ENCODE measurements at places on chromosomes 7 and 10. TPM values are rescaled to one million over a fixed set of nuclear protein-coding genes. Genes with fewer than 3 reads are reported as not detected.
A peak's percentile ranks its signal among the peaks of the same experiment; 100 is the strongest.

DNA sequence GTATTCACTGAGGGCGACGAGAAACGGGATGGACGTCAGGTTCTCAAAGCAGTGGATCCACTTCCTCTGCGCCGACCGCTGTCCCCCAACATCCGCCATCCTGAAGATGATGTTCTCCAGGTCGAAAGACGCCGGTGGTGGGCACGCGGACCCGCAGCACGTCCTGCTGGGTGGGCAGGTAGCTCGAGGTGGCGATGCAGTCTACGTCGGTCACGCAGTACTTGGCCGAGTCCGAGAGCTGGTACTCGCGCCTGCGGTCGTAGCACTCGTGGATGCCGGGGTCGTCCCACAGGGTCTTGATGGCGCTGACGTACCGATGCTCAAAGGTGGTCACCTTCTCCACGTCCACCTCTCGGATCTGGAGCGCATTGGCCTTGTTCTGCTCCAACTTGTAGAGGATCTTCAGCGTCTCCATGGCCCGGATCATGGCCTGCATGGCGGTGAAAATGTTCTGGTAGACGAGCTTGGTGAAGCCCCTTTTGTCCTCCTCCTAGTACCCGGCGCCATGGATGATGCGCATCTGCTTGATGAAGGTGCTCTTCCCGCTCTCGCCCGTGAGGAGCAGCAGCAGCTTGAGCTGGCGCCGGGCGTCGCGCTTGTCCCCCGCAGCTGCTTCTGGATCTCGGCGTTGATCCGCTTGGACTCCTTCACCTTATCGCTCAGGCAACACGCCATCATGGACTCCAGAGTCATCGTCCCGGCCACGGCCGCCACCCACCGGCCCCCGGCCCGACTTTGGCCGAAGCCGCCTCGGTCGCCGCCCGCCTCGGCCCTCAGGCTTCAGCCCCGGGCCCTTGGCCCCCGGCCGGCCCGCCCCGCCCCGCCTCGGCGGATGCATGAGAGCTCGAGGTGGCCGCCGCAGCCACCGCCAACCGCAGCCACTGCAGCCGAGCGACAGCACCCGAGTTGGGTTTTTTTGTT is 122.9 kb upstream of the KCTD7 start:
- no peaks in the 10 kb centered on the region for H3K36me3 ChIP-seq
- H3K4me3 ChIP-seq, result peak overlapping the region; percentile 30
- no peak overlapping the region for H3K27ac ChIP-seq

- H3K4me1 ChIP-seq, result no peaks in the 10 kb centered on the region
- DNase-seq, result no peak
Measured at GRCh38 chr7:29091715-29092114, 54.6 kb downstream of the CPVL start.

GRCh38 chr7:28853834-28854749 is 104.0 kb downstream of the TRIL start:
- DNase-seq, result peak; percentile 87
- no peaks in the 10 kb centered on the region for H3K36me3 ChIP-seq
- H3K4me3 ChIP-seq, result peak overlapping the region; percentile 20
- H3K4me1 ChIP-seq, result no peaks in the 10 kb centered on the region
- no peaks in the 10 kb centered on the region for H3K27me3 ChIP-seq

DNA sequence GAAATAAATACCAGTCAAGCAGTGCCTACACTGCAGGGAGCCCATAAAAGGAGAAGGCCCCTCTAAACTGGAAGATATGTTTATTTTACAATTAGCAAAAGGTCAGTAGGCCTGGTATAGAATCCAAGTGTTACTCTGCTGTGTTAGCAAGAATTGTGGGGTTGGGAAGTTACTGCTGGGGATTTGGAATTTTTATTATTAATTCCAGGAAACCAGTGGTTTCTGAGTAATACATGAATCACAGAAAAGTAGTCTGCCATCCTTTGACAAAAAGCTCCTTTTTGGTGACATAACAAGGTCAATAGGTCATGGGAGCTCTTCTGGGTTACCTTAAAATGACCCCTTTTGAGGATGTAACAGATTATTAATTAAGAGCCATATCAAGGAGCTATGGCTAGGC is 67.4 kb downstream of the ZNF92 start:
- DNase-seq, result no peak
- no peaks in the 10 kb centered on the region for H3K27me3 ChIP-seq
- H3K4me3 ChIP-seq, result no peak overlapping the region

Gene HOGA1
- 15.9 TPM for polyA plus RNA-seq

- no peak overlapping the region for H3K4me3 ChIP-seq
- H3K4me1 ChIP-seq, result no peaks in the 10 kb centered on the region
- H3K27me3 ChIP-seq, result no peaks in the 10 kb centered on the region
- DNase-seq, result no peak
Measured at GRCh38 chr7:111718886-111719285, 156.6 kb upstream of the IMMP2L start.

DNA sequence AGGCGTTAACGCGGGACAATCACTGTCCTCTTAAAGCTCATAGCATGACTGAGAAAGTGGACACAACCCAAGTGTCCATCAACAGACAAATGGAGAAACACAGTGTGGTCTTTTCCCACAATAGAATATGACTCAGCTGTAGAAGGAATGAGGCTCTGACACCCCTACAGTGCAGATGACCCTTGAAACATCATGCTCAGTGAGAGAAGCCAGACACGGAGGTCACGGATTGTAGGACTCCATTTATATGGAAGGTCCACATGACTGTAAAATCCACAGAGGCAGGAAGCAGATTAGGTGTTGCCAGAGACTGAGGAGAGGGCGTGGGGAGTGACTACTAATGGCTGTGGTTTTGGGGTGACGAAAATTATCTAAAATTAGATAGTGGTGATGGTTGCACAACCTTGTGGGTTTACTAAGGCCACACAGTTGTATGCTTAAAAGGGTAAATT is 6.1 kb upstream of the NCAPG2 start:
- no peak overlapping the region for H3K4me3 ChIP-seq
- no peak overlapping the region for H3K27ac ChIP-seq
- no peaks in the 10 kb centered on the region for H3K4me1 ChIP-seq
- H3K36me3 ChIP-seq, result no peaks in the 10 kb centered on the region
- no peaks in the 10 kb centered on the region for H3K27me3 ChIP-seq

Gene LMBR1
- polyA plus RNA-seq, result 8.7 TPM

Gene BMS1
- 5.1 TPM for polyA plus RNA-seq

Gene ITGA8
- polyA plus RNA-seq, result 1.0 TPM

DNA sequence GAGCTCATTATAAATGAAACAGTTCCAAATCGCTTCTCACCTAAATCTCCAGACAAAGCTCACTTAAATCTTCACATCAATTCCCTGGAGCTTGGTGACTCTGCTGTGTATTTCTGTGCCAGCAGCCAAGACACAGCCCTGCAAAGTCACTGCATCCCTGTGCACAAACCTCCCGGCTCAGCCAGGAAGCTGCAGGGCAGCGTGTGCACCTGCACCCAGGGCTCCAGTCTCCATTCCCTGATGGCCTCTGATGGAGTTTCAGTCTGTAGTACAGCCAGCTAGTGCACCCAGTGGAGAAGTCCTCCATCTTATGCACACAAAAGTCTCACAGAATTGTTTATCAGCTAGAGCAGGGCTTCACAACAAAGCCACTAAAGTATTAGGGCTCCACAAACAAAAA is 51.1 kb upstream of the PRSS58 start:
- no peaks in the 10 kb centered on the region for H3K4me1 ChIP-seq
- H3K27me3 ChIP-seq, result no peaks in the 10 kb centered on the region
- H3K36me3 ChIP-seq, result no peaks in the 10 kb centered on the region
- no peak for DNase-seq

DNA sequence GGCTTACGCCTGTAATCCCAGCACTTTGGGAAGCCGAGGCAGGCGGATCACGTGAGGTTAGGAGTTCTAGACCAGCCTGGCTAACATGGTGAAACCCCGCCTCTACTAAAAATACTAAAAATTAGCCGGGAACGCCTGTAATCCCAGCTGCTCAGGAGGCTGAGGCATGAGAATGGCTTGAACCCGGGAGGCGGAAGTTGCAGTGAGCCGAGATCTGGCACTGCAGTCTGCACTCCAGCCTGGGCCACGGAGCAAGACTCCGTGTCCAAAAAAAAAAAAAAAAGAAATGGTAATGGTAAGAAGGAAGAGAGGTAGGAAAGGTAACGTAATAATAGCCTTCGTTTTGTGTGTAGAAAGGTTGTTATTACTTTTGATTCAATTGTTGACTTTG is 1.2 kb downstream of the HSPA14 start:
- H3K27ac ChIP-seq, result peak overlapping the region; percentile 98
- peaks cover 13% of the 10 kb centered on the region for H3K4me1 ChIP-seq
- H3K27me3 ChIP-seq, result no peaks in the 10 kb centered on the region
- peak overlapping the region; percentile 84 for H3K4me3 ChIP-seq
- peaks cover 7% of the 10 kb centered on the region for H3K36me3 ChIP-seq

GRCh38 chr7:106626376-106627164 is 34.4 kb downstream of the CCDC71L start:
- H3K4me3 ChIP-seq, result no peak overlapping the region
- peaks cover 12% of the 10 kb centered on the region for H3K4me1 ChIP-seq
- H3K27me3 ChIP-seq, result no peaks in the 10 kb centered on the region
- no peak for DNase-seq

Gene CACNA2D1
- polyA plus RNA-seq, result 0.80 TPM

GRCh38 chr7:45670227-45670626 is 96.1 kb downstream of the ADCY1 start:
- DNase-seq, result no peak
- no peaks in the 10 kb centered on the region for H3K27me3 ChIP-seq
- no peaks in the 10 kb centered on the region for H3K4me1 ChIP-seq
- H3K36me3 ChIP-seq, result no peaks in the 10 kb centered on the region
- no peak overlapping the region for H3K4me3 ChIP-seq
- H3K27ac ChIP-seq, result no peak overlapping the region

Gene TDRD1
- 0.08 TPM for polyA plus RNA-seq

DNA sequence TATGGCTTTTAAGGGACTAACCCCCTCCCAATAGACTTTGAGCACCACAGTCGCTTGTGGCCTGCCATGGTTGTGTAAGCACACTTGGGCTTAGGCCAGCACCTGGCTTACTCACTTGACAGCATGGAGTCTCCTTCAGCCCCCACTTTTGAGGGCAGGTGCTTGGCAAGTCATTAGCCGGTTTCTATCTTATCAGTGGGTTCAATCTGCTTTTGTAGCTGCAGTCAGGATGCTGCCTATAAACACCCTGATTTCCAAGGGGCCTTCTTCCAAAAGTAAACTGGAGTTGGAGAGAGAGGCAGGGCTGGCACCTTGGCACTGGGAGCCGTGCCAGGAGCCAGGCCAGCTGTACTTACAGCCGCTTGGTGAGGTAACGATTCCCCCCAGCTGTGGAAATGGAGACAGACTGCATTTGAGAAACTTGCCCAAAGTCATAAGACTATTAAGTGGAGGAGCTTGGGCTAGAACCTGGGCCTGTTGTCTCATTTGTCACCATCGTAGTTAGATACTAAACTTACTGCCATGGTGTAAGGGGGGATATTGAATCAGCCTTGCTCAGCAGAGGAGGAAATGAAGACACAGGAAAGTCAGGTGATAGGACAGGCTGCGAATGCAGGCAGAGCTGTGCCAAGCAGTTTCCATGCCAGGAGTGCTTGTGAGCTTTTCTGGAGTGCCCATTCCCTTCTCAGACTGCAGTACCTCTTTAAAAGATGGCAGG is 92.2 kb upstream of the EFCAB10 start:
- H3K4me3 ChIP-seq, result no peak overlapping the region
- no peaks in the 10 kb centered on the region for H3K36me3 ChIP-seq
- H3K27me3 ChIP-seq, result no peaks in the 10 kb centered on the region
- H3K27ac ChIP-seq, result peak overlapping the region; percentile 30

Gene PIK3CG
- 0.09 TPM for polyA plus RNA-seq

GRCh38 chr10:122308417-122309141 is 37.5 kb downstream of the BTBD16 start:
- H3K27me3 ChIP-seq, result no peaks in the 10 kb centered on the region
- peaks cover 11% of the 10 kb centered on the region for H3K4me1 ChIP-seq
- H3K4me3 ChIP-seq, result no peak overlapping the region
- H3K36me3 ChIP-seq, result no peaks in the 10 kb centered on the region
- no peak for DNase-seq

Gene CPA4
- polyA plus RNA-seq, result 8.4 TPM

- peak; percentile 47 for DNase-seq
- H3K4me3 ChIP-seq, result peak overlapping the region; percentile 71
- H3K27ac ChIP-seq, result peak overlapping the region; percentile 96
- no peaks in the 10 kb centered on the region for H3K36me3 ChIP-seq
Measured at GRCh38 chr7:138460649-138461607, 869 bp downstream of the TRIM24 start.

Gene PITX3
- not detected for polyA plus RNA-seq

GRCh38 chr7:50663396-50664102 is 98.3 kb upstream of the DDC start:
- peaks cover 20% of the 10 kb centered on the region for H3K4me1 ChIP-seq
- no peak overlapping the region for H3K27ac ChIP-seq
- H3K36me3 ChIP-seq, result peaks cover 5% of the 10 kb centered on the region
- H3K27me3 ChIP-seq, result no peaks in the 10 kb centered on the region
- no peak for DNase-seq
- H3K4me3 ChIP-seq, result no peak overlapping the region

- H3K36me3 ChIP-seq, result no peaks in the 10 kb centered on the region
- H3K27ac ChIP-seq, result no peak overlapping the region
- no peaks in the 10 kb centered on the region for H3K4me1 ChIP-seq
- no peak for DNase-seq
- H3K4me3 ChIP-seq, result no peak overlapping the region
Measured at GRCh38 chr7:19470031-19470430, 238.8 kb downstream of the POLR1F start.

DNA sequence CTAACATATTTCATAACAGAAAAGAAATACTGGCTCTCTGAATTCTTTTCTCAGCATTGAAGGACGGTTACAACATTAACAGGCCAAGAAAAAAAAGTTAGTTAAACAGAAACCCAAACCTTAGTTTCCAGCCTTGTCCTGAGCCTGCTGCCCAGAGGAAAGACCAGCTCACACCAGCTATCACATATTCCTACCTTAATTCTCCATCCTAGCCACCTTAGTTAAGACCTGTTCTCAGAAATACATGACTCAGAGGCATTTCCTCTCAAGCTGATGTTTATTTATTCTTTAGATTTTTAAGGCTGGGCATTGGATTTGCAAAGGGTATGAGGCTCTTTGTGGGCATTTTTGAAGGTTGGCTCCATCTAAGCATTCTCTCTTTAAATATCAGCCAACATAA is 34.3 kb upstream of the ADAM12 start:
- H3K4me1 ChIP-seq, result no peaks in the 10 kb centered on the region
- H3K4me3 ChIP-seq, result no peak overlapping the region
- H3K36me3 ChIP-seq, result no peaks in the 10 kb centered on the region
- no peak overlapping the region for H3K27ac ChIP-seq

- no peak for DNase-seq
- H3K4me3 ChIP-seq, result no peak overlapping the region
- H3K27me3 ChIP-seq, result no peaks in the 10 kb centered on the region
- H3K4me1 ChIP-seq, result peaks cover 29% of the 10 kb centered on the region
- H3K36me3 ChIP-seq, result no peaks in the 10 kb centered on the region
Measured at GRCh38 chr7:26153823-26154783, 2.1 kb downstream of the NFE2L3 start.

GRCh38 chr7:148698397-148699023 is at the start of gene CUL1:
TSS of gene CUL1 (plus strand) at chr7:148698903. CDS start at chr7:148730123, 31,220 bp downstream.
- H3K4me1 ChIP-seq, result peaks cover 20% of the 10 kb centered on the region
- H3K27ac ChIP-seq, result peak within 1 kb of the TSS; percentile 97
- DNase-seq, result peak; percentile 86
- H3K27me3 ChIP-seq, result no peaks in the 10 kb centered on the region
- peak within 1 kb of the TSS; percentile 90 for H3K4me3 ChIP-seq
- no peaks in the 10 kb centered on the region for H3K36me3 ChIP-seq
